Neuronal stem cell (in vitro differentiated cells): ENCODE measurements at places on chromosomes 7 and 10.
A peak's percentile ranks its signal among the peaks of the same experiment; 100 is the strongest.

- no peak for DNase-seq
These were observed 254.2 kb downstream of the MAGI2 start for GRCh38 chr7:79199266-79199665.

DNA sequence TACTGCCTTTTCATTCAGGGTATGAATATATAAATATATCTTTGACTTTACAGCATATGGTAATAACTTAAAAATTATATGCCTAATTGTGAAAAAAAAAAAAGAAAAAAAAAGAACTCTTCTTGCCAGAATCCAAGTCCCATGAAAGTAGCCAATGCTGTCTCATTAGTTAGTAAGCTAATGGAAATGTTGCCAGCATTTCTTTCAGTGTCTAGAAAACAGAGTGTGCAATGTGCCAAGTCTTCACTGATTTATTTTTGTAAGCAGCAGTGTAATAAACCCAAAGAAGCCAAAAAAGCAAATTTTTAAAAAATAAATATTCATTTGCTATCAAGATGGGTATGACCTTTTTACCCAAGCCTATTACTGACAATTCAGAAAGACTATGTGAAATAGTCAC lies 31.1 kb upstream of the LRRN3 start:
- DNase-seq, result no peak

DNA sequence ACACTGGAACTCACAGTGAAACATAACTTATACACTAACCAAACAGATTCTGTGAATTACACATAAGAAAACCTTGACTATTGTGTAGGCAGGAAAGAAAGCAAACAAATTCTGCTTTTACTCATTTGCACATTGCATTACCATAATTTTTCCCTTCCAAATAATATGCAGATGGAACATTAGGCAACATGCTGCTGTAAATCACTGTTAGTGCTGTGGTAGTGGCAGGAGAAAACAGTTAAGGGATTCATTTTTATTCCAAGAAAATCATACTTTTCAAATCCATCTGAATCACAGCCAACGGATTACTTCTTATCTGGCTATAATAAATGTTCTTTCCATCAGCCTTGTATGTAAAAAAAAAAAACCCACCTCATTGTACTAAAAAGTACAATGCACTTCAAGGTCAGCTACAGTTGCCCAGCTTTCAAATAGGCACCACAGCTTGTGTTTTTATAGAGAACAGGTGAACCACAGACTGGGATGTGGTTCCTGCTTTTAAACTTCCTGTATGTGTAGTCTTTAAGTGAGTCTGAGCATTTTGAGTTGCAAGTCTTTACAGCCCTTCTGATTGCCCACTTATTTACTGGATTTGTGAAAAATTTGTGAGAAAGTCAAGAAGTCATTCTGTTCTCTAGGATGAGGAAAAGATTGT lies 590.0 kb upstream of the SEMA3D start:
- no peak for DNase-seq

DNA sequence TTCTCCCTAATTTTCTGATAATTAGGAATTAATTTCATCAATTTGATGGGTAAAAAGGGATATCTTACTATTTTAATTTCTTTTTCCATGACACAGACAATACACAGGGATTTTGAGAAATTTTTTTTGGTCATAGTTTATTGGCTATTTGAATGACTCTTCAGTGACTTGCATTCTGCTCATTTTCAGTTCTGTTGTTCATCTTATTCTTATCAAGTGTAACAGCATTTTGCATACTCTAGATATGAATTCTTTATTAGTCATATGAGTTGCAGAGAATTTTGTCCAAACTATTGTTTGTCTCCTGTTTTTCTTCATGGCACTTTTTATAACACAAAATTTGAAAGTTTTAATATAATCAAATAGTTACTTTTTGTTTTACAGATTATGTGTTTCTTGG lies 41.7 kb downstream of the MKLN1 start:
- no peak for DNase-seq

DNA sequence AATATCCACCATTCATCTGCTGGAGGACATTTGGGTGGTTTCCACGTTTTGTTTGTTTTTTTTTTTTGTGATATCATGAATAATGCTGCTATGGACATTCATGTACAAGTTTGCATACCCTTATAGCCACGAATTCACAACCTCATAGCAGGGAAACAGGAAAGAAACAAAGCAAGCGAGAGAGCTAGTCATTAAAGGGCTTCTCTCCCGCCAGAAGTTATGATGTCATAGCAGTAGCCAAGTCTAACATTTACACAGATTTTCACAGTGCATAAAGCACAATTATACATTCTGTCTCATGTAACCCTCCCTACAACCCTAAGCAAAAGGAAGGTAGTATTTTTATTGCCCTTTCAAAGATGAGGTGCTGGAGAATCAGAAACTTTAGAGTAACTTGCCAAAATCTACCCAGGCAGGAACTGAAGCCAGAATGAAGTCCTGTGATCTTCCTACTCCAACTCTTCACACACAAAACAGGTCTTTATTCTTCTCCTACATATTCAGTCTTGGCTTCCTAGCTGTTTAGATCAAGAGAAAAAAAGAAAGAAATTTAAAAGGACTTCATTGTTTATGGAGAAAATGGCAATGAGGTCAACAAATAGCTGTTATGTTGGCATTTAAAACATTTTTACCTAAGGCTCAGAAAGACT lies 33.9 kb upstream of the GPAM start:
- DNase-seq, result no peak

- DNase-seq, result no peak
These were observed 52.7 kb downstream of the SRPK2 start for GRCh38 chr7:105336009-105336408.

DNA sequence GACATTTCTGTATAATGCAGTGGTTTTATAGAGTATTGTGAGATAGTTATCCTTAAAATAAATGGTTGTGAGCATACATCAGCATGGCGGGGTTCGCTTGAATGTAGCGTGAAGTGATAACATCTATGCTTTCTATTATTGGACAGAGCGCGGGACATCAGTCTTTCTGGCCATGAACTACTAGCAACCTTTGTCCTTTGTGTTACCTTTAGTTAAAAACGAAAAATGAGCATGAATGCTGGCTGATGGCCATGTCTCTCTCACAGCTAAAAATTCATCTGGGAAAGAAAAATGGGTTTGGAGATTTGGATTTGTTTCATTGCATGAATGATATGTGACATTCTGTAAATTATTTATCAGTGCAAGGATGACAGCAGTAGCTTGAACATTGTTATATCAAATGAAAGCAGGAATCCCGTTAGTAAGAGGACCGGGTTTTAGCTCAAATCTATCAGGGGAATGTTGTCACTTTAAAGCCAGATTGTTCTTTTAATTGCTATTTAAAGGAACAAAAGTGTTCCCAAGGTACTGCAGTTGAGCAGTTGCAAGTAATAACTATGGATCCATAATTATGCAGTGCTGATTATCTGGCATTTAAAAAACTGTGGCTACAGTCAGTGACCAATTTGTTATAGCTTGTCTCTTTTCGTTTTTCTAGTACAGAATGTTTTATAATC lies 131.0 kb downstream of the KAT6B start:
- no peak for DNase-seq

DNA sequence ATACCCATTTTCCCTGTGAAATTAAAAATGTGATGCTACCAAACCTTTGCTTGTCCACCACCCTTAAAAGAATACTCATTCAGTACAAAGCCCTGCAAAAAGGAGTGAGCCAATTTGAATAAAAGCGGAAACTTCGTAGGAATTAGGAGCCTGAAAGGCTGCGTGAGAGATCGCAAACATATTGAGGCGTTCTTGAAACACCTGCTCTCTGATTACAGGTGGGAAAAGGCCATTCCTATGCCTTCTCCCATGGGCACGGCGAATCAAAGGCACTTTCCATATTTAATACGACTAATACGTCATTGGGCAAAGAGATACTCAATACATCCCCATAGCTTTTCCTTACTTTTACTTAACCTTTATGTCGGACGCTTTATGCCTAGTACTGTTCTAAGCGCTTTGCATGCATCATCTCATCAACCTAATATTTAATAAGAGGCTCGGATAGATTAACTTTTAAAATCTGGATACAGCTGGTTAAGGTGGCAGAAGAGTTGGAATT lies 30.9 kb upstream of the KMT2E start:
- no peak for DNase-seq

DNA sequence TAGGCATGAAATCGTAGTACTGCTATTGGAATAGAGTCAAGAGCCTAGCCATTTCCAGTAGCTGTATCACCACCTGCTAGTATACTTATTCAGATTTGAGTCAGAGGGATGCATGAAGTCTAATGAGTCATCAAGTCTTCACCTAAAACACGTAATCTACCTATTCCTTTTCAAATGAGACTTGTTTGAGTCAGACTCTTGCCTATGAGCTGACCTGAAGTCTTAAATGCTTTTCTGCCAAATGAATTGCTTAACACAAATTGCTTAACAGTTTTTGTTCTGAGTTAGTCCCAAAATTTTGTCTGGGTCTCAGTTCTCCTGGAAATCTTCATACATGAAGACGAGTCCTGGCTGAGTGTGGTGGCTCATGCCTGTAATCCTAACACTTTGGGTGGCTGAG lies 165.2 kb downstream of the GNAT3 start:
- no peak for DNase-seq

DNA sequence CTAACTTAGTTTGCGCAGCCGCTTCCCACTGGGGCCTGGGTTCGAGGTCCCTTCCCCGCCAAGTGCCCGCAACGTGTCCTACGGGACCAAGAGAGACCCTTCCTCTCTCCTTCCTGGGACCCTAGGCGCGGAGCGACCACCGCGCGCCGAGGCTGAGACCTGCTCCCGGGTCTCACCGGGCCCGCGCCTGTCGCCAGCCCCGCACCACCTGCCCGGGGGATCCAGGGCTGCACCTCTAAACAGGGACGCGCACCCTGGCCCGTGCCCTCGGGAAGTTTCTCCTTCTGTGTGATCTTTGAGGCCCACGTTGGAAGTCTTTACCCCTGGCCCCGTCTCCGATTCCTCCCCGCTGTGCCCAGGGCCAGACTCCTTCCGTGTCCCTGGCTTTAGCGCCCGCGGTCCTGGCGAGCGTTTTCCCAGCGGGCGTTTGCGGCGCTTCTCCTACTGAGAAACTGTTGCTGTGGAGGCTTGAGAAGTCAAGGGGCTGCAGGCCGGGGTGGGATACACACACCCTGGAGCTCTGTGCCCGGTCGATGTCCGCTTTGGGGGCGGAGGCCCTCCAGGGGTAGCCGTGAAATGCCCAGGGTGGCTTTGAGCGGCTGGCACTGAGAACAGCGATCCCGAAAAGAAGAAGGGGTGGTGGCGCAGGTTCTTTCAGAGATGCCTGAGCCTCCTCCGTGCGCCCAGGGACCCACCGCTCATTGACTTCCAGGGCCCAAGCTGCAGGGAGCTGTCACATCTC lies 575 bp downstream of the PLPP4 start:
- DNase-seq, result no peak

GRCh38 chr7:26185131-26185843 lies 15.3 kb downstream of the HNRNPA2B1 start:
- DNase-seq, result no peak

DNA sequence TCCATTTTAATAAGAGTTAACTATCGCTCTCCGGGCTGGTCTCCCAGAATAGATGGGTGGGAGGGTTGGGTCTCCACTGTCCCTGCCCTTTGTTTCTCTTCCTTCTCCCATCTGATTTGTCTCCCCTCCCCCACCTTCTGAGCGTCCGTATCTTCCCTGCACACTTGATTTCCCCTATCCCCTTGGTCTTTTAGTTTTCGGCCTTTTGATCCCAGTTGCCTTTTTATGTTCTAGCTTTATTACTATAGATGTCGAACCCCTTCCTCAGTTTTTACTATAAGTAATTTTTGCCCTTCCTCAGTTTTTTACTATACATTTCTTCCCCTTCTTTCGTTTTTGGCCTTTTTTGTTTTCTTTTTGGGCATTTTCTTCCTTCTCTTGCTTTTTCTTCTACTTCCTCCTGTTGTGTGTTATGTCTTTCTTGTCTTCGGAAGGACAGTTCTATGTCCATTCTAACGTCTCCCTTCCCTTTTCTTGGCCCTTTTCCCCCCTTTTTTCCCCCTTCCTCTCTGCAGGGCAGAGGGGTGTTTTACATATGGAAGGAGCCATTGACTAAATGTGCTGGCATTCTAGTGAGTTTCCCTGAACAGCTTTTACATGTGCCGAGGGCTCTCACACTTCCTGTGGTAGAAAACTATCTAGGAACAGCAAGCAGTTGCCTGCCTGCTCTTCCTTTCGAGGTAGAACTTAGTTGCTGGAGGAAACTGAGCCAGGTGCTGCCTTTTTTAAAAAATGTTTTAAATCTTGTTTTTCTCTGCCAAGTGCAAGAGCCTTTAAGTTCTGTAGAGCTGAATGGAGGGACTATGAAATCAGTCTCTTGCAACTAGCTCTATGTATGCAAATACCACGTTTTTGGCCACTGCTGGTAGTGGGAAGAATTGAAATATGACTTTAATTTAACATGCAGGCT lies 2.8 kb downstream of the TET1 start:
- DNase-seq, result no peak

DNA sequence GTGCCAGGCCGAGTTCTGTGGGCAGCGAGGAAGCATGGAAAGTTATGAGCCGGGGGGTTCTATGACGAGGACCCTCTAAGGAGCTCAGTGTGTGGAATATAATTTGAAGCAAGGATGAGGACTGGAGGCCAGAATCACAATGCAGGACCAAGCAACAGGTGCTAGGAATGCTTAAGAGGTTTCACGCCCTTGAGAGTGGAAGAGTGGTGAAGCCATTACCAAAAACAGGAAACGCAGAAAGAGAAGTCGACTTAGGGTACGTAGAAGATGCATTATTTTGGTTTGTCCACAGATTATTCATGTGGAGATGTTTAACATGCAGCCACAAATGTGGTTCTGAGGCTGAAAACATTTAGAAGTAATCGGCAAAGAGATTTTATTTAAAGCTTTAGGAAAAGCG lies 78.7 kb downstream of the PIP4K2A start:
- no peak for DNase-seq

GRCh38 chr10:23818484-23818883 lies 379.6 kb downstream of the OTUD1 start:
- DNase-seq, result peak; percentile 14

- DNase-seq, result no peak
These were observed 55.2 kb upstream of the TNRC18 start for GRCh38 chr7:5478568-5479430.

GRCh38 chr7:21911341-21911875 lies 34.3 kb downstream of the CDCA7L start:
- DNase-seq, result no peak

- DNase-seq, result no peak
These were observed 12.3 kb upstream of the FAM133B start for GRCh38 chr7:92602352-92603088.

DNA sequence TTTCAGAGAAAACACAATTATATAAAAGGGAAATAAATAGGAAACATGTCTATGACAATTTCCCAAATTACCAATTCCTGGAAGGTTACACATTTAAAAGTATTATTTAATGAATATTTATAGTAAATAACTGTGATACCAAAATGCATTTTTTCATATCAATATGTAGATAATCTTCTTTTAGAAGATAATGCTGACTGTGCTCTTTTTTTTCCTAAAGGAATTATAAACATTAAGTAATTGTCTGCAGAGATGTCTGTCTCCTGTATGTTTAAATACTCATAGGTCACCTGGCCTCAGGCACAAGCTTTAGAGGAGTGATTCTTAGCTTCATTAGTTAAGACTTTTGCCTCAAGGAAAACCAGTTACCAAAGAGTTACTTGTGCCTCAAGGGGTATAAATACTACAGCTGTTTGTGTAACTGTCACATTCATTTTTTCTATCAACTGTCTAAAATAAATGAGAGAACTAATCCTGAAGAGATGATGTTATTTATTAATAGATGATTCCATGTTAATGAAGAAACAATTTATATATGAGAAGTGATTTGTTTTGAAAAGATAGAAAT lies 77.1 kb downstream of the DNAJC1 start:
- no peak for DNase-seq
